ENCODE measurements at places on chromosomes 4 and X.

GRCh38 chr4:924107-925096 lies 7.7 kb downstream of the GAK start:
- no peak for DNase-seq

GRCh38 chr4:89438102-89438831 lies 130.7 kb upstream of the GPRIN3 start:
- peak; percentile 67 for DNase-seq

- no peak for DNase-seq
Measured at GRCh38 chr4:158724637-158725036, 1.4 kb upstream of the PPID start.

- DNase-seq: no peak
Measured at GRCh38 chrX:141314441-141314840, 72.1 kb upstream of the SPANXC start.

DNA sequence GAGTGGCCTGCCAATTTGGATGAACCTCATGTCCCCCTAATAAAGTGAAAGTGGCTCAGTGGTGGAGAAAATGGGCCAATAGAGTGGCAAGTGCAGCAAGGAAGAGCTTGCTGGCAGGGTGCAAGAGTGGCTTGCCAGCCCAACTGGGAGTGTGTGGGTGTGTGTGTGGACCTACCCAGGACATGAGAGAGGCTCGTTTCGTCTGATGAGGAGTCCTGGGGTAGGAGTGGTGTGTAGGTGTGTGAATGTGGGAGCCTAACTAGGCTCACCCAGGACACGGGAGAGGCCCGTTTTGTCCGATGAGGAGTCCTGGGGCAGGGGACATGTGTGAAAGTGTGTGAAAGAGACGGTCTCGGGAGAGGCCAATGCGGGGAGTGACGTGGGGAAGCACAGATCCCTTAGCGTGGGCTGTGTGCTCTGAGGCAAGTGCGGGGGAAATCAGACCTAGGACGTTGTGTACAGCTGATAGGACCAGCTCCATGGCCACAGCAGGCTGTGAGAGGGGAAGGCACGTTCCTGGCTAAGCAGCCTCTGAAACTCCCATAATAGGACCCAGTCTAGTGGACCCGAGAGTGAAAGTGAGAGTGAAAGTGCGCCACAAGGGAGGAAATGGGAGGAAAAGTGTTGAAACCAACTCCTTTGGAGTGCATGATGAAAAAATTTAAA lies 5.3 kb downstream of the GAGE10 start:
- DNase-seq: peak; percentile 18

- no peak for DNase-seq
Measured at GRCh38 chr4:140691369-140691768, 64.8 kb downstream of the TBC1D9 start.

DNA sequence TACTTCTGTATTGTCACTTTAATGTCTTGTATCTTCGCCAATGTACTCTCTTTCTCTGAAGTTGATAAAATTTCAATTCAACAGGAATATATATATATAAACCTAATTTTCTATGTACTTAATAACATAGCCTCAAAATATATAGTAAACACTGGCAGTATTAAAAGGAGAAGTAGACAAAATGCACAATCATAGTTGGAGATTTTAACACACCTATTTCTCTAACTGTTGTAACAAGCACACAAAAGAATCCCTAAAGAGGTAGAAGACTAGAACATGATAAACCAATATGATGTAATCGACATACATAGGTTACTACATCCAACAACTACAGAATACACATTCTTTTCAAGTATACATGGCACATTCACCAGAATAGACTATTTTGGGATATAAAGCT lies 65.5 kb downstream of the ZNF81 start:
- no peak for DNase-seq

DNA sequence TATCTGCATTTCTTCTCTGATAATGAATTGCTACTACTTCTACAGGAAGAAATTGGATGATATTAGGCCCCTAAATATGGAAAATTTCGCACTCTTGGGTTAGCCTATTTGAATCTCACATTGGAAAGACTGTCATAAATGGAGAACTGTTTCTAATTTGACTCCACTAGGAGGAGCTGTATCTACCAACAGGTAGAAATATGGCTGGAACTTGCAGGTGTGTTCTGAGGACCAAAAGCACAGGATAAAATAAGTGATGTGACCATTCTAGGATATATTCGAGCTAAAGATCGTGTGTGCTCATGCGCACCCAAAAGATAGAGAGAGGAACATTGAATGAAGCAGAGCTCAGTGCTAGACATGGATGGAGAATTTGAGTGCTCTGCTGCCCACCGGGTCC lies 4.8 kb upstream of the NKAP start:
- DNase-seq: no peak

- no peak for DNase-seq
Measured at GRCh38 chr4:90025248-90025647, 101.9 kb upstream of the CCSER1 start.

DNA sequence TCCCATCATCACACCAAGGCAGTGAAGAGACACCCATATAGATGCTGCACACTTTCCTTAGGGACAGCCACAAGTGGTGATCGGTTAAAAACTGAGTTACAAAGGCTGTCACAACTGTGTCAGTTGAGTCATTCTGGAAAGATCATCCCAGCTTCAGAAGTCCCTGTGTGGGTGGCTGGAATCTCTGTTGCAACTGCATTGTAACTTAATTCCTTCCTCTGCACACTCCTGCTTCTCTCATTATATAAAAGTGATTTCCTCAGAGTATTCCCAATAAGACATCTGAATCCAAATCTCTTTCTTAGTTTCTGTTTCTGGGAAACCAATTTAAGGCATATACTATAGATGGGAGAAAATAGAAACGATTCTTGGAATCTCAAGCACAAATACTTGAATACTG lies 88.1 kb downstream of the FSTL5 start:
- DNase-seq: no peak

DNA sequence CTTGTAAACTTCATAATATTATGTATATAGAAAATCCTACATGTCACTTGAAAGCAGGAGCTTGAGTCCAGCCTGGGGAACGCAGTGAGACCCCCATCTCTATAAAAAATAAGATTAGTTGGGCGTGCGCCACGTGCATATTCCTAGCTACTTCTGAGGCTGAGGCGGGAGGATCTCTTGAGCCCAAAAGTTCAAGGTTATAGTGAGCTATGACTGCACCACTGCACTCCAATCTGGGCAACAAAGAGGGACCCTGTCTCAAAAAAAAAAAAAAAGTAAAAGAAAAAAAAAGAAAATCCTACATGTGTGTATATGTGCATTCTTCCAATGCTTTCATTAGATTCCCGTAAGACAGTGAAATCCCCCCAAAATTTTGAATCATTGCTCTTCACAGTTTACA lies 1.7 kb downstream of the SEC31A start:
- no peak for DNase-seq

GRCh38 chrX:87571964-87572363 lies 54.4 kb downstream of the KLHL4 start:
- DNase-seq: no peak

- DNase-seq: no peak
Measured at GRCh38 chrX:153590961-153591956, 7.7 kb downstream of the CCNQ start.

- DNase-seq: no peak
Measured at GRCh38 chr4:174211622-174212044, 71.8 kb downstream of the FBXO8 start.

GRCh38 chr4:124000233-124000632 lies 603.6 kb downstream of the SPRY1 start:
- DNase-seq: no peak

- DNase-seq: peak; percentile 88
Measured at GRCh38 chr4:77156912-77157858, at the start of gene CCNG2. Gene CCNG2, plus strand, starts transcription at chr4:77157207. Its CDS starts 1,326 bp downstream, at chr4:77158533.

DNA sequence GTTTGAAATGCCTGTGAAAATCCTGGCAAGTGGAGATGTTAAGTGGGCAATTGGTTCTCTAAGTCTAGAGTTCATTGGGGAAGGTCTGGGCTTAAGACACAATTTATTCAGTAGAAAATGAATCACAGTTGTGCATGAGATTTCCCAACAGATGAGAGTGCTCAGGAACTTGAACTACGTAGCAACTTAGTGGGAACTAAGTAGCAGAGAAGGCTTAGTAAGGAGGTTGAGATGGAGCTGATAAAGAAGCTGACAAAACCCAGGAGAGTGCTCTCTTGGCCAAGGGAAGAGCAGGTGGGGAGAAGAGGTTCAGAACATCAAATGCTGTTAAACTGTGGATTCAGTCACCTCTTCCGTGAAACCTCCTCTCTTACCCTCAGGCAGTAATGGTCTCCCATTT lies 33.0 kb downstream of the AFF1 start:
- no peak for DNase-seq

GRCh38 chr4:158176776-158177175 lies 4.0 kb upstream of the GASK1B start:
- DNase-seq: no peak

DNA sequence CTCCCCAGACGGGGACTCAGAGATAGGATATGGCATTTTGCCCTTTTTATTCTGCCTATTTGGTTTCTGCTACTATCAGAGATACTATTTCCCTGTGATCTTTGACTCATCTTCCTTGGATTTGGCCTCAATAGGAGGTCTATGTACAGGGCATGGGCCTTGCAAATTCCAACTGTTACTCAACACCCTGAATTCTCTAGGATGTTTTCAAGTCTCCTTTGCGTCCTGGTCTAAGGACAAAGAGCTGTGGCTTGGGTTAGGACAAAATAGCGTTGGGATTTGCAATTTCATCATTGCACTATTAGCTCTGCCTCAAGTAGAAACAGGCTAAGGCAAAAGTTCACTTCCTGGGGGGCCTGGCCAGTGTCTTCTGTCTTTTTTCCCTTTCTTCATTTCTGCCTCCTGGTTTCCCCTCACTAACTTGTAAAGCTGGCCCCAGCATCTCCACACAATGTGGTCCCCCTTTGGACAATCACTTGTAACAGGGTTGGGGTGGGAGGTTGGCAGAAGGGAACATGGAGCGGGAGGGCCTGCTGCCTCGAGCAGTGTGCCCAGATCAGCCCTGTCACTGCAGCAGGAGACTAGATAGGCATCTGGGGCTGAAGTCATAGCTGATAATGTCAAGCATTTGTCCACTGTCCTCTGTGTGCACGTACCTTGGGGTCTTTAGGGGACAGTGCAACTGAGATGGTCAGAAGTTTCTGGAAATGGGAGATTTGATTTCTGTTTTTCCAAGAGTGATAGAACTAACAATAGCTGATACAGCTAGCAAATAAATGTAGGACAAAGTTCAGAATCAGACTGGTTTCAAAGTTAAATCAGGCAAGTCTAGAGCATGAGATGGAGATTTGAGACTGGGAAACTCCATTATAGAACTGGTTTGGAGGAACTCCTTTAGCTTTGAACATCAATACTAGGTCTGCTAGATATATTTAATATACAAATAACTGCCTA lies 25.8 kb upstream of the STBD1 start:
- DNase-seq: no peak

DNA sequence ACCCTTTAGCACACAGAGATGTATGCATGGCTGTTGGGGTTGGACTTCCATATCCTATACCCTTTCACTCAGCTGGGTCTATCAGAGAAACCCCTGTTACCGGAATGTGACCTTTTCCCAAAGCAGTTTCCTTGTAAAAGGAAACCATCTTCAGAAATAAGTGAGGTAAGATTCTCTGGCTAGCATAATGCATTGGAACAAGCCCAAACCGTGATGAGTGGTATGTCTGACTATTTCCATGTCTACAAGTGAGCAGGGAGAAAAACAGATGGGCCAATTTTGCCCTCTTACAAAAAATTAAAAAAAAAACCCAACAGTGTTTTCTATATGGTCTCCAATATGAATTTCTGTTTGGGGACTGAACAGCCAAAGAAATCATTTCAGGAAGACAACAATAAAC lies 283.9 kb downstream of the SMARCA1 start:
- no peak for DNase-seq

DNA sequence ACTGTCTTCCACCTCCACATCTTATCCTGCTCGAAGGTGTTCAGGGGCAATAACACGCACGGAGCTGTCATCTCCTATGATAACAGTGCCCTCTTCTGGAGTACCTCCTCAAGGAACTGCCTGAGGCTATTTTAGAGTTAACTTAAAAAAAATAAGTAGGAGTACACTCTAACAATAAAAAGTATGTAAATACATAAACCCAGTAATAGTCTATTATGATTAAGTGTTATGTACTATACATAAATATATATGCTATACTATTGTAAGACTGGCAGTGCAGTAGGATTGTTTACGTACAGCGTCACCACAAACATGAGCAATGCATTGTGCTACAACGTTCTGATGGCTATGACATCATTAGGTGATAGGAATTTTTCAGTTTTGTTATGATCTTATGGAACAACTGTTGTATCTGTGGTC lies 34.5 kb upstream of the TLR2 start:
- no peak for DNase-seq

- DNase-seq: no peak
Measured at GRCh38 chrX:37627602-37628001, 56.1 kb downstream of the LANCL3 start.

- no peak for DNase-seq
Measured at GRCh38 chrX:69278031-69278687, 112.9 kb upstream of the PJA1 start.

GRCh38 chrX:15790769-15791290 lies 546 bp downstream of the ZRSR2 start:
- peak; percentile 24 for DNase-seq

All from CD4-positive, alpha-beta T cell treated with Interleukin-4 for 4 hours (primary cell).